ENCODE measurements at places on chromosomes 5 and 9.

GRCh38 chr5:9451037-9451436 lies 94.8 kb downstream of the SEMA5A start:
- DNase-seq: no peak

GRCh38 chr5:52685566-52685965 lies 102.2 kb upstream of the ITGA1 start:
- no peak for DNase-seq

DNA sequence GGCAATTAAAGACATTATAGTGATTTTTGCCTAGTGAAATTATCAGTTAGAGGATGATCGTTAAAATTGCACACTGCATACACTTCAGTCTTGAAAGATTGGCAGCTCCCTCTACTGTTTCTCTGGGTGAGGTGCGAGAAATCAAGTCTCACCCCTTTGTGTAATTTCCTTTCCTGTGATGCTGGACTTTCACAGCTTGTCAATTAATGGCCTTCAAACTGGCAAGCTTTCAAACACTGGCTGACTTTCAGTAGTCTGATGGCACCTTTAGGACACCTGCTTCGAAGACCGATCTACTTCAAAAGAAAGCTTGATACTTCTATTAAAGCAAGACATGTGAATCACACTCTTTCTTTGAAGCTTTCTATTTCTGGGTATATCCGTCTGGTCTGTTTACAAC lies 706.7 kb upstream of the PTPRD start:
- no peak for DNase-seq

GRCh38 chr5:132895719-132896305 lies 22.3 kb downstream of the LEAP2 start:
- DNase-seq: no peak

DNA sequence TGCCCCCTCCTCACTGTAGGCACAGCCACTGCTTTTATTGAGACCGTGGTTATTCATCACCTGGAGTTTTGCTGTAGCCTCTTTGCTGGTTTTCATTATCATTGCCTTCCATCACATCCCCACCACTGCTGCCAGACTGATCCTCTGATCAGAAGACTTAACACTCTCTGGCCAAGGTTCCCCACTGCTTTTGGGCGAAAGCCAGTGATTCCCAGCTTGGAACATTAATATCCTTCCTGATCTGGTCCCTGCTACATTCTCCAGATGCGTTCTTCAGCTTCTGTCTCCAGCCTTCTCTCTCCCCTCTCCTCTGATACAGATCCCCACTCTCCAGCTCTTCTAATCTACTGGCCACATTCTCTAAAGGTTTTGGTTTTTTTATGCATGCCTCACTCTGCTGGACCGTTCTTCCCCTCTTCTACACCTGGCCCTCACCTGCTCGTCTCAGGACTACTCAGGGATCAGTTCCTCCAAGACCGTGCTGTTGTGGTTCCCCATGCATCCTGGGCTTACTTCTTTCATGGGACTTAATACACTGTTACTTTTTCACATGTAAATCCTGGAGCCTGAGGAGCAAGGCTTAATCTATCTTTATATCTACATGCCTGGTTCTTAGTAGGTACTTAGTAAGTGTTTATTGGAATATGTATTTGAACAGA lies 115.0 kb downstream of the PRKACG start:
- no peak for DNase-seq

DNA sequence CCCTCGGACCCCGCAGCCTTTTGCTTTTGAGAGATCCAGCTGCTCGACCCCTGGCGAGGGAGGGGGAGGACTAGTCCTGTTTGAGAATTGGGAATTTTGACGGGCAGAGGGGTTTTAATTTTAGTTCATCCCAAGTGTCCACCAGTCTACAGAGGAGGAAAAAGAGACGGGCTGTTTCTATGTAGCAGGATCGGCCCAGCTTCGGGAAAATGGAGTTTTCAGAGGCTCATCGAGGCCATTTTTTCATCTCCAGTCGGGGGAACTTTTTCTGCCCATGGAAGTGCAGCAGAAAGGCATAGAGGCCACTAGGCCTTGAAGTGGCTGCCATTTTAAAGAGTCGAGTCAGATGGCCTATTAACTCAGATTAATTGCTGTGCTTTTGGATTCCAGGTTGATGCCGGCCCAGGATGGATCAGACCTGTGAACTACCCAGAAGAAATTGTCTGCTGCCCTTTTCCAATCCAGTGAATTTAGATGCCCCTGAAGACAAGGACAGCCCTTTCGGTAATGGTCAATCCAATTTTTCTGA lies 1.2 kb downstream of the NSD1 start:
- peak; percentile 31 for DNase-seq

DNA sequence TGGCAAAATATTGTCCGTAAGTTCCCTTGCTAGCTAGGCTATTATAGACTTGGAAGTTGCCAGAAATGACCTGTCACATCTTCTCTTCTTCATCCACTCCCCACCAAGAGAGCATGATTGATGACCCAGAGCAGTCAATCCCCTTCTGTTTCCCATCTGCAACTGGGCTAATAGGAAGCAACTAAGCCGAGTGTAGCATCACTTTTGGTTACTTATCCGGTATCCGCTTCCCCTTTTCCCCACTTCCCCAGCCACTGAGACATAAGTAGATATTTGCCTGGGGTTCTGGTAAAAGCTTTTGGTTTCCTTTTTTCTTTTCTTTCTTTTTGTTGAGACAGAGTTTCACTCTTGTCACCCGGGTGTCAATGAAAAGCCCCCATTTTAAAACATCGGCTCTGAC lies 29.4 kb upstream of the LIFR start:
- no peak for DNase-seq

DNA sequence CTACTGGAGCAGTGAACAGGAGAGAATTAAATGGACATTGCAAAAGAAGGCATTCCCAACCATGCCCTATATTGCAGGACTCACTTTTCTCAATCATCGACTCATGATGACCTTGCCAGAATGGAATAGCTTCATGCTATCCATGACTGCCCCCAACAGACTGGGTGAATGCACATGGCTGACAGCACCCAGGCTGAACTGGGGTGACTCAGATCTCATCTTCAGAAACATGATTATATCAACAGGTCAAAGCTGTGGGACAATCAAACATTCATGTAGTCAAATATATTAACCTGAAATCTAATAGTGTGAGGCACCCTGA lies 34.7 kb upstream of the MIER3 start:
- DNase-seq: peak; percentile 47

DNA sequence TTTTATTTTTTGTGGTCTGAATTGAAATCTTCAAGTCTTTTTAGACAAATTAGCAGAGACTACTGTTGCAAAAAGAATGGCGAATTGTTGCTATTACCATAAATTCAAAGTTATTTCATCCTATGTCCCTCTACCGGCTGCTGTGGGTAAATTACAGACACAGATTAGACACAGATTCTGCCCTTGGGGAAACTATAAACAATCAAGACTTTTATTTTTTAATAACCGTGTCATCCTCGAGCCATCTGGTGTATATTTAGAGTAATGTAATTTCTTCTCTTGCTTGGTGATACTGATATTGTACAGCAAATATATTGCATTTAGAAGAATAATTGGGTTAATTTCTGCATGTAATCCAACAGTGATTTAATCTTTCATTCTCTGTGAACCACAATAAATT lies 228.0 kb upstream of the ADAMTSL1 start:
- peak; percentile 60 for DNase-seq

DNA sequence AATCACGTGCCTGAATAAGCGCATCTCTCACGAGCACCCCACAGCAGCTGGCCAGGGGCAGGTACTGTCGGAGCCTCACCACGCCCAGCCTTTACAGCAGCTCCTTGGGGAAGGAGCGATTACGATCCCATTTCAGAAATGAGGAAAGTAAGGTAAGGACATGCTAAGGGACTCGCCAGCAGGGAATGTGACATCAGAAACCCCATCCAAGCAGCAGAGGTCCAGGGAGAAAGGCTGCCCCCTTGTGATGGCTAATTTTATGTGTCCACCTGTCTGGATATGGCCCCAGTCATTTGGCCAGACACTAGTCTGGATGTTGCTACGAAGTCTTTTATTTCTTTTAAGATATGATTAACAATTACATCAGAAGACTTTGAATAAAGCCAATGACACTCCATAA lies 77.3 kb downstream of the UBE2QL1 start:
- peak; percentile 24 for DNase-seq

All from ELR (cell line).